ENCODE measurements at places on chromosomes 1 and 21.

DNA sequence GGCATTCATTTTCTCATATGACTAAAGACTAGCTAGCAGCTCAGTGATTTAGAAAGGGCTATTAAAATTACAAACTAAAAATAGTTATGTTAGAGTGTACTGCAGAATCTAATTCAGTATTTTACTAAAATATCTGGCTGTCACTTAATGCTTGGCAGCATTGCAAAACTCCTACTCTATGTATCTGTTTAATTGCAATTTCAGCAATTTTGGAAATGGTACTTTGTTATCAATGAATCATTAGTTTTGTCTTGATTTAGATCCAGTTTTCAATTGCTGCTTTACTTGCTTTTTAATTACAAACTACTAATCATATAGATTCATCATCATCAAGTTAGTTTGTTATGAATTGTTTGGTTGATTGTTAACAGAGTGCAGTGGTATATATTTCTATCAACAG is 19.2 kb downstream of the C1orf87 start:
- no peak for DNase-seq

DNA sequence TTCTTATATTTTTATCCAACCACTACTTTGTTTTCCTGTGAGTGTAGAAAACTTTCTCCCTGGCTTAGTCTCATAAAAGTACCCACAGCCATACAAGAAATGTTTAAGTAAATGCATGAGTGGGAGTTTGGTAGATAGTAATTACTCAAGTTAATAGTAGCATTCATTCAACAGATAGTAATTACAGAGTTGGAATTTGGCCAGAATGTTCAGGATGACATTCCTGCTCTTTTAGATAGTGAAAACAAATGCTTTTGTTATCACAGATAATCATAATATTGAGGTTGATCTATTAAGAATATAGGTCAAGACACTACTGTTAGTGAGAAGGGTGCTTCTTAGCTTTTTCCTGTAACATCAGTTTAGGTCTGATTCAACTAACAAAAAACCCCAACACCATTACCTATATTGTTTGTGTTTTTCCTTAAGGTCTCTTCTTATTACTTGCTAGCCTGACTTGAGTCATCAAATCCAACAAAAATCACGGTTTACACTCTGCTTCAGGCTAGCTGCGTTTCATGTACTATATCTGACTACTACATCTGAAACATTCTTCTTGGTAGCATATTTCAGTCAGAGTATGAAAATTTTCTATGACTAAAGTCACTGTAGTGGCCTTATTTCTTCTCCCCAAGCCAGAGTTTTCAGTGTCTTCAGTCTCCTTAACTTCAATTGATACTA is 163.7 kb downstream of the HS2ST1 start:
- DNase-seq = no peak

GRCh38 chr1:8197493-8198282 is 120.2 kb upstream of the SLC45A1 start:
- DNase-seq = no peak

DNA sequence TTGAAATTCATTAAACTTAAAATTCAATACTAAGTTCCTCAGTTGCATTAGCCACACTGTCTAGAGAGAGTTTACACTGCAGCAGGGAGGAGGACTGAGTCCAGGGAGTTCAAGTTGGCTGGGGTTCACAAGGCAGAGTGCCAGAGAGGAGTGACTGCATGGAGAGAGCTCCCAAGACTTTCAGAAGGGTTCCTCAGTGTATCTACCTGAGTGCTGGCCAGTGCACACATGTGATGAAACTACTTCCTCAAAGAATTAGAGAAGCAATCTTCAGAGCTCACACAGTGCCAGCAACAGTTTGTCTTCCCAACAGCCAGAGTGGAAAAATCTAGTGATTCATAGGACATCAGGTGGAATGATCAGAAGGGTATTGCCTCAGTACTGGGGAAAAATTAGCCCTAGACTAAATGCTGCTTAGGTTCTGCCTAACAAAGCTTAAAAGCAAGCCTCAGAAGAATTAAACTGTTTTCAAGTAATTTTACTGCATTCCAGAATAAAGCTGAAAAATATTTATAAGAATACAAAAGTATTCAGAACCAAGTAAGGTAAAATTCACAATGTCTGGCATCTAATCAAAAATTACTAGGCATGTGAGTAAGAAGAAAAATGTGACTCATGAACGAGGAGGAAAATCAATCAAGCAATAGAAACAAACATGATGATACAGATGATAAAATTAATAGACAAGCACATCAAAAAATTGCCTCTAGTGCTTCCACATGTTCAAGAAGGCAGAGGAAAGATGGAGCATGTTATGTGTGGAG is 10.4 kb upstream of the WNT3A start:
- no peak for DNase-seq

GRCh38 chr1:245956225-245956624 is 550.9 kb downstream of the SMYD3 start:
- no peak for DNase-seq

- DNase-seq = no peak
Observed at GRCh38 chr1:48470950-48471690, 884 bp downstream of the SPATA6 start.

GRCh38 chr1:34163792-34164731 is 968 bp downstream of the CSMD2 start:
- no peak for DNase-seq

GRCh38 chr1:173383351-173383750 is 93.8 kb upstream of the PRDX6 start:
- no peak for DNase-seq
